ENCODE measurements at places on chromosomes 4 and X. TPM values are rescaled to one million over a fixed set of nuclear protein-coding genes. Genes with fewer than 3 reads are reported as not detected.

GABRG1 gene
- total RNA-seq, result not detected

TIMP1 gene
- 123 TPM for total RNA-seq

CCDC120 gene
- 1.9 TPM for total RNA-seq

PNMA6A gene
- total RNA-seq, result 1.5 TPM

RFC1 gene
- 50.2 TPM for total RNA-seq

SLITRK2 gene
- 0.10 TPM for total RNA-seq

All from renal cortical epithelial cell (primary cell).